ENCODE measurements at places on chromosomes 1 and 21. TPM values are rescaled to one million over a fixed set of nuclear protein-coding genes. Genes with fewer than 3 reads are reported as not detected.

HFM1 gene
- total RNA-seq = not detected

FNBP1L gene
- total RNA-seq = 0.17 TPM

NMNAT2 gene
- total RNA-seq = not detected

MX1 gene
- total RNA-seq = 145 TPM

DNA sequence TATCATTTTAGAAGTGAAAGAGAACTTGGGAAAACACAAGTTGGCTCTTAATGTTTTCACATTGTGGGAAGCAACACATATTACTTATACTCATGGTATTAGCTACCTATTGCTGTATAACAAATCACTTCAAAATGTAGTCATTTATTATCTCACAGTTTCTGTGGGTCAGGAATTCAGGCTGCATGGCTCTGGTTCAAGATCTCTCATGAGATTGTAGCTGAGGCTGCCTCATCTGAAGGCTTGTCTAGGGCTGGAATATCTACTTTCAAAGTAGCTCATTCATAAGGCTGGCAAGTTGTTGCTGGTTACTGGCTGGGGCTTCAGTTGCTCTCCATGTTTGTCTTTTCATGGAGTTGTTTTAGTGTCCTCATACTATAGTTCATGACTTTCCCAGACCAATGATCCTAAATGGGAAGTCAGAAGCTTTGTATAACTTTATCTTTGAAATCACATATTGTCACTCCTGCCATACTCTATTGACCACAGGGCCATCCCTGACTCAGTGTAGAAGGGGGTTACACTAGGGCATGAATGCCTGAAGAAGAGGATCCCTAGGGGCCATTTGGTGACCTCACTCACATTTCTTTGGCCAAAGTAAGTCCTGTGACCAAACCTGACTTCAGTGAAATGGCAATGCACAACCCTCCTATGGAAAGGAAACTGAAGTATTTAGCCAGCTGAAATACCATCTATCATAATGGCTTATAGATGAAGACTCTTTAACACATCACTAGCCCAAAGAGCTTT is 37.9 kb upstream of the POU2F1 start:
- DNase-seq = no peak

GRCh38 chr1:8571200-8571984 is 246.0 kb downstream of the RERE start:
- DNase-seq = no peak

- no peak for DNase-seq
Observed at GRCh38 chr1:194084755-194085154, 898.3 kb upstream of the B3GALT2 start.

- no peak for DNase-seq
Observed at GRCh38 chr1:193519922-193520321, 333.5 kb upstream of the B3GALT2 start.

DNA sequence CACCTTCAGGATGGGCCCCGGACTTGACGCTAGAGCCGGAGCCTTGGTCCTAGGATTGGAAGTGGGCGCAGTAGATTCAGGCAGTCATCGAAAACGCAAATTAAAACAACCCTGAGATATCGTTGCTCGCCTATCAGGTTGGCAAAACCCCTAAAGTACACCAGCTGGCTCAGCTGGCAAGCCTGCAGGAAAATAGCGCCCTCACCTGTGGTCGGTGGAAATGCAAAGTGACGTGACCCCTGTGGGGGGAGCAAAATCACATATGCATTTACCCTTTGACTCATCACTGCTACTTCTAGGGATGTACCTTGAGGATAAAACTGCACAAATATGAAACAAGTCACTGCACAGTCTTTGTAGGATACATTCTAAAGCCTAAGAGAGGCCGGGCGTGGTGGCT is 170.3 kb upstream of the TMEM51 start:
- DNase-seq = peak; percentile 9

GRCh38 chr21:33562389-33562788 is 19.6 kb downstream of the SON start:
- no peak for DNase-seq

GRCh38 chr1:214022229-214022791 is 34.5 kb downstream of the PROX1 start:
- DNase-seq = no peak

DNA sequence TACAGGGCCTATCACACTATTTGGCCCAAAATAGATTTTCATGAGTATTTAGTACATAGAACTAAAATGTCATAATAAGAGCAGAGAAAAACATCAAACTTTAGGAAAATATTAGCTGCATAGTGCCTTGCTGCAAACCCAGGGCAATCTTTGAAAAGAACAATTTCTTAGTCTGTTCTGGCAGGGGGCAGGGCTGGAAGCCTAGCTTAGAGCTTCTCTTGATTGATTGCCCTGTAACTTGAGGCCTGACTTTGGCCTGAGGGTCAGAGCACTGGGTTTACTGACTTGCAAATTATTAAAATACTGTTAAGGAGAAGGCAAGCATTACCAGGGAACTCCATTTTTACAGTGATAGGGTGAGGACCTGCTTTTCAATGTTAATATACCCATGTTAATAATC is 115.8 kb upstream of the SPAG17 start:
- no peak for DNase-seq

GRCh38 chr1:117093091-117093534 is 28.4 kb downstream of the TRIM45 start:
- DNase-seq = peak; percentile 67

GRCh38 chr1:185325413-185325812 is 8.4 kb upstream of the IVNS1ABP start:
- DNase-seq = no peak

- no peak for DNase-seq
Observed at GRCh38 chr1:112927462-112927990, 28.5 kb downstream of the SLC16A1 start.

DNA sequence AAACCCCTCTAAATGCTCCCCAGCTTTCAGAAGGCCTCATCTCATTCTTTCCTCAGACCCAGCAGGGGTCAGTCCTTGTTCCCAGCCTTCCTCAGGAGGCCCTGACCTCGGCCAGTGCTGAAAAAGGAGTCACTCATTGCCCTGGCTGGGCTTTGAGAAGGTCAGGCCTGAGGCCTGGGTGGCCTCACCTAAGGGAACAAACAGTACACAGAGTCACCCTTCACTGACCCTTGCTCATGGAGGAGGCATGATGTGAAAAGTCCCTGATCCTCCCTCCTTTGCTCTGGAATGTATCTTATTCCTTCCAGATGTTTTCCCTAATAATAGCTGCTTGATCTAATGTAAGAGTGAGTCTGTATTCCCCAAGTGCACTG is 117.7 kb upstream of the SLC44A3 start:
- no peak for DNase-seq

Measured in activated naive CD4-positive, alpha-beta T cell treated with anti-CD3 and anti-CD28 coated beads for 36 hours (primary cell).